ENCODE measurements at places on chromosomes 1 and 21. TPM values are rescaled to one million over a fixed set of nuclear protein-coding genes. Genes with fewer than 3 reads are reported as not detected.

The RABGGTB gene
- 85.9 TPM for total RNA-seq

The TNFRSF18 gene
- 0.51 TPM for total RNA-seq

The C8A gene
- not detected for total RNA-seq

The PCNT gene
- total RNA-seq = 32.6 TPM

The CCDC190 gene
- total RNA-seq = 0.13 TPM

The OR6N1 gene
- total RNA-seq = not detected

The ICOSLG gene
- total RNA-seq = 3.8 TPM

The KCNE2 gene
- total RNA-seq = 0.92 TPM

The OR10Z1 gene
- not detected for total RNA-seq

The MAST2 gene
- total RNA-seq = 60.7 TPM

The OR10J1 gene
- total RNA-seq = not detected

The FHAD1 gene
- total RNA-seq = 1.0 TPM

The LRRC71 gene
- 0.34 TPM for total RNA-seq

The MFN2 gene
- total RNA-seq = 58.4 TPM

The GPX7 gene
- 62.6 TPM for total RNA-seq

The PAQR7 gene
- total RNA-seq = 26.8 TPM
